Cerebellar nuclear complex (tissue), 1 donor: ENCODE measurements at places on chromosomes 13 and 19.

DNA sequence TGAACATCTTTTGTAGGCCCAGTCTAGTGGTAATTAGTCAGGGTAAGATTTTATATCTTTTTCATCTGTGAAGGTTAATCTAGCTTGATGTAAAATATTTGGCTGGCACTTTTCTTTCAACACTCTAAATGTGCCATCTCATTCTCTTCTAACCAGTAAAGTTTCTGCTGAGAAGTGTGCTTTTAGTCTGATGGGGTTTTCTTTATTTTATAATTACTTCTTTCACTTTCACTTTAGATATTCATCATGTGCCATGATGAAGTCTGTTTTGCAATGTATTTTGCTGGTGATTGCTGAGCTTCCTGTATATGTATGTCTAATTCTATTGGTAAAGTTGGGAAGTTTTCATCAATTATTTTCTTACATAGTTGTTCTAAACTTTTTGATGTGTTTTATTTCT lies 31.9 kb downstream of the ZNF726 start:
- no peak for DNase-seq

DNA sequence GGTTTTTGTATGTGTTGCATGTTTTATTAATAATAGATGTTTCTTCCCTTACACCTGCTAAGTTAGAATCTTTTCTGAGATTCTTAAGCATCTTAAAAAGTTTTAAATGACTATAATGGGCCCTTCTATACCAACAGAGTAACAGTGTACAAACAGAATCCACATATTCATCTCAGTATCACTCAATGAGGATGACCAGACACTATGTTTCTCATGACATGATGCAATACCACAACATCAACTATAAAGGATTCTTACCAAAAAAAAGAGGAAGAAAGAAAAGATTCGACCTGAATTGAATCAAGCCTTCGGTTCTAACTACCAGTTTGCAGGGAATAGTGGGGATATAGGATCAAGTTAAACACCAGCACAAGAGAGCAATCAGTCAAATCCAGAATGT lies 56.5 kb downstream of the INTS6 start:
- no peak for DNase-seq

DNA sequence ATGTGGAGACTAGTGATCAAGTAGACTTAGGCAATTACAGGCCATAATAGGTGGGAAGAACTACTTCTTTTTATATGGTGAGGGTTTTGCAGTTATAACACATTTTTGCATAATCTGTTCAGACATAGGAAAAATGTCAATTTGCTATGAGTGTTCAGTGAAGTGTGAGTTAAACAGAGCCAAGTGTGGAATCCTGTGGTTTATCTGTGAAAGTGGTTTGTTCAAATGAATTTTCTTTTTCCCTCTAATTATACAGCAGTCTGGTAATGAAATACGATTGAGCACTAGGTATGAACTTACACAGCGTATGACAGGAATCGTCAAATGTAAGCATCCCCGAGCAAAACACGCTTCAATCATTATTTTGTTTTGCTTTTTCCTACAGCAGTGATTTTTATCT lies 178.3 kb downstream of the STK24 start:
- DNase-seq: no peak

- DNase-seq: no peak
These were observed 12.4 kb downstream of the CHAF1A start for GRCh38 chr19:4414800-4415321.

- no peak for DNase-seq
These were observed 829.9 kb upstream of the SLITRK5 start for GRCh38 chr13:86841264-86841663.

DNA sequence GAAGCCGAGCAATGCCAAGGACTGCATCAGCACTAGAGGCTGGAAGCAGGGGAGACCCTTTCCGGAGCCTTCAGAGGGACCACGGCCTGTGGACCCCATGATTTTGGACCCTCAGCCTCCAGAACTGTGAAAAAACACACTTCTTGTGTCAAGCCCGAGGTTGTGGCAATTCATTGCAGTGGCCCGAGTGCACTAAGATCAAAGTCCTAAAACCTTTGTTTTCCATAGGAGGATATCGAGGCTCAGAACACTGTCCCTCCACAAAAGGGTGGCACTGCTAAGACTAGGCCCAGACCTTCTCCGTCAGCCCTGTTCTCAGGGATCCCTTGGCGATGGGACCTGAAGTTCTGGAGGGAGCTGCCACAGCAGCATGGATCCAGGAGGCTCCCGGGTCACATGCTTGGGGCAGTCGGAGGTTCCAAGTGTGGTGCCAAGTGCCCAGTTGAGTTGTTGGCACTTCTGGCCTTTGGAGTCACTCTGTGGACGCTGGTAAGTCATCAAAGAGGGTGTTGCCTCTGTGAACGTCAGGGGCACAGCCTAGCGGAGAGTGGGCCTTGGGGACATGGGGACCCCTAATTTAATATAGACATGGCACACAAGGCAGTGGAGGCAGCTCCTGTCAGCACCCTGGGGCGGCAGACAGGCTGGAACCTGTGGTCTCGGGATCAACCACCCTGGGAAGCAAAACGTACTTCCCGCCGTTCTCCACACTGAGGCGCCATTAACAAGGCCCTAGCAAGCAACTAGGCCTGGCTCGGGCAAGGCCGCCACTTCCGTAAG lies 199.2 kb downstream of the COL4A1 start:
- no peak for DNase-seq

DNA sequence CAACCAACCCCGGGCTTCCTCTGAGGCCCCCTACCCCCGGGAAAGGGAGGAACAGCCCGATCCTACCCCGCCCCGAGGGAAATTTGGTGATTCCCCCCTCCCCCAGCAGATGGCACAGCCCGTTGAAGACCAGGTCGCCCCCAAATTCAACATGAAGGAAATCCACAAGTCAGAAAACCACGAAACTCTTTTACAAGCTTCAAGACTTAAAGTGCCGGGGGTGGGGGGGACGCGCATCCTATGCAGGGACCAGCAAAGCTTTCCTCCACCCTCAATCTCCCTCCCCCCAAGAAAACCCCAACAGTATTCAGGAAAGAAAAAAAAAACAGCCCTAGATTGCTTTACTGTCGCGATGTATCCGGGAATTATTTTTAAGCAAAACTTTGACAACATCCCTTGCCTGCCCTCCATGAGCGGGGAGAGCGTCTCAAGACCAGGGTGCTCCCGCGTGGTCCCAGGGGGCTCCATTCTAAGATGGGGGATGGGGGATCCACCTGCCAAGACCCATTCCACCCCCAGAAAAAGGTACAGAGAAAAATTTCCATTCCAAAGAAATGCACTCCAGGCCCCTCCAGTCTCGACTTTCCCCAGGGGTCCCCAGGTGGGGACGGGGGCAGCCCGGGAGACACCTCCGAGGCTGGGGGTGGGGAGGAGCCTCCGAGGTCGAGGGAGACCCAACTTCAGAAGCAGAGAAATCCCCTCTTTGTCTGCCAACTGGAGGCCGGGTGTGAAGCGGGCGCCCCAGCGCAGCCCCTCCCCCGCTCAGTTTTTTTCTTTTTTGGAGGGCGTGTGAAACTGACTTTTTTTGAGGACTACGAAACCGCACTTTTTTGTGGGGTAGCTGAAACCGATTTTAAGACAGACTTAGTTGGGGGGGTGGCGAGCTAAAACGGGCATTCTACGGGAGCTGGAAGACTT lies 1.5 kb downstream of the TCF3 start:
- no peak for DNase-seq

GRCh38 chr19:35898499-35898809 lies 1.9 kb downstream of the NFKBID start:
- DNase-seq: no peak

DNA sequence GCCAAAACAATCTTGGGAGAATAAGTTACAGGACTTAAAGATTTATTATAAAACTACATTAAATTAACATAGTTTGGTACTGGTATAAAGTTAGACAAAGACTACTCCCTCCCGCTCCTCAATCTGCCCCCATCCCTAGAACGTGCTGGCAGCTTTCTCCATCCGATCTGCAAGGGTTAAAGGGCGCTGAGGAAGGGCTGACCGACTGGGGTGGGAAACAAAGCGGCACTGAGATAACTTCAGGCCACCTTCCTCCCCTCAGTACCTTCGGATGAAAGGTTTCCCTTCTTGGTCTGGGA lies 790 bp upstream of the SUGT1 start:
- DNase-seq: no peak

DNA sequence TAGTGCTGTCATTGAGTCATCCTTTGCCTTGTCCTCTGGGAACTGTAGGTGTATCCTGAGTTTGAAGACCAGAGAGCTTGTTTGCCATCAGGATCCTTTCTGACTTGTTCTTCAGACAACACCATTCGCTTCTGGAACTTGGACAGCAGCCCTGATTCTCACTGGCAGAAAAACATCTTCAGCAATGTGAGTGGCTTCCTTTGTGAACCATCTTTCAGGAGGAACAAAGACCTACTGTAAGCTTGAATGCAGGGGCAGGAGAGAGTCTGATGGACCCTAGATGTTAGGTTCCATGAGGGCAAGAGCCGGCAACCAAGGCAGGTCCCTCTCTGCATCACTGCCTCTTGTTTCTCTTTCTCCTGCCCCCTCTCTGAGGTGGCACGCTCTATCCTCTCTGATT lies 26.7 kb downstream of the WDR62 start:
- no peak for DNase-seq

DNA sequence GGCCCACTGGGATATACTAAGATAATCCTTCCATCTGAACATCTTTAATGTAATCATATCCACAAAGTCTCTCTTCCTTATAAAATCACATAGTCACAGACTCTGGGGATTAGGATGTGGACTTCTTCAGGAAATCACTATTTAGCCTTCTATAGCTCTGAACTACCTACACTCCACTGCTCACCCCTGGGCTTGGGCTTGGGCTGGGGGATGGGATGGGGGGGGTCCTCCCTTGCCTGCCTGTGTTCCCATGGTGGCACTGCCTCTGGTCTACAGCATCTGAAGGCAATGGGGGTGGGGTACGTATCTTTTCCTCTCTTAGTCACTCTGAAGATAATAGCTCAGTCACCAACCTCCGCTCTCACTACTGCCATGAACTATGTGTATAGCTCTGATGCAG lies 67.8 kb upstream of the SERTM1 start:
- DNase-seq: no peak

DNA sequence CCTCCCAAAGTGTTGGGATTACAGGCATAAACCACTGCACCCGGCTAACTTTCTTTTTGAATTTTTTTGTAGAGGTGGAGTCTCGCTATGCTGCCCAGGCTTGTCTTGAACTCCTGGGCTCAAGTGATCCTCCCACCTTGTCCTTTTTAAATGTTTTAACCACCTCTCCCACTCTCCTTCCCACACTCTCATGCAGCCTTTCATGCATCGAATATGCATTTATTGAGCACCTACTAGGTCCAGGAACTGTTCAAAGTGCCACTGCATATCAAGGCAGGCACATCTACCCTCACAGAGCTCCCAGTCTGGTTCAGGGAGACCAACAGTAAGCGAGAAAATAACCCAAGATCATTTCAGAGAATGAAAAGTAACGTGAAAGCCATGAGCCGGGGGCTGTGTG lies 1.2 kb downstream of the TICAM1 start:
- DNase-seq: no peak

- DNase-seq: no peak
These were observed 86.5 kb downstream of the IPO5 start for GRCh38 chr13:98039964-98040363.

- no peak for DNase-seq
These were observed 4.1 kb downstream of the SLC46A3 start for GRCh38 chr13:28714651-28715050.

DNA sequence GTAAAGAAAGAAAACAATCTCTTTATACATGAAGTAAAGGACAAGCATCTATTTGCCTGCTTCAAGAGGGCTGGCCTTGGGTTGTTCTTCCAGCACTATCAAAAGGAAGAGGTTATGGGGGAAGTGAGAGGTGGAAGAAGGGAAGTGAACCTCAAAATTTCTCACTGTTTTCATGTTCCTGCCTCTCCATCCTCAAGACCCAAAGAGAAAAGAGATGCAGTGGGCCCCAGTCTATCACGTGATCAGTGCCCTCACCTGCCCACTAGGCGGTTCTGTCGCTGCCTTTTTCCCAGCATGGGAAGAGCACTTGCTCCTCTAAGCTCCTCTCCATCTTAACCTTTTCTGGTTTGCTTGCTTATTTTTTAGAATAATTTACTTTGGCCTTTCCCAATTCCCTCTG lies 6.2 kb upstream of the USP12 start:
- no peak for DNase-seq

DNA sequence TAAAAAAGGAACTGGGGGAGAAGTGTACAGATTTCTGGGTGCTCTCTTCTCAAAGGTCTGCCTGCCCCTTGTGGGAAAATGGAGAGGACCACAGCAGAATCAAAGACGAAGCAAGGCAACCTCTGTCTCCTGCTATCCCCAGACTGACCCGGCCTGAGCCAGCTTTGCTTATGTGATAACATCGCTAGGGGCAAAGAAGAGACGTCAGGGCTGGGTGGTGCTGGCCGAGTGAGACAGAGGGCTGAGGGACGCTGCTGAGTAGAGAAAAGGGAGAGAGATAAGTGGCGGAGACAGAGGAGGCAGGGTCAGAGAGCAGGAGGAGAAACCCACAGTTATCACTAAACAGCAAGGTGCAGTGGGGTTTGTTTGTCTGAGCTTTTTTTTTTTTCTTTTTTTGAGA lies 4.6 kb upstream of the MUC16 start:
- DNase-seq: no peak

DNA sequence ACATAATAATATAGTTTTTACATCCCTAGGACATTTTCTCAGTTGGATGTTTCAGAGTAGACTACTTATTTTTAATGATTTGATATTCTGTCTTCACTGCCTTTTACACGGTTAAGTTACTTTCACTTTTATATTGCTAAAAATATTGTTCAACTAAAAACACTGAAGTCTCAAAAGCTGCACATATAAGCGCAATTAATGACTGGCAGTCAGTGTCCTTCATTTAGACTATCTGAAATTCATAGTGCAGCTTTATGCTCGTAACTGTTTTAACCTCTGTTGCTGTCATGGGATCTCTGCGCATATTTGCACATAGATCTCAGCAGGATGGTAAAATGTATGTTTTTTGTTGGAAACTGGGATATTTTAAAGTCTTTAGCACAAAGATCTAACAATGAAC lies 864.3 kb downstream of the SLITRK6 start:
- DNase-seq: no peak

DNA sequence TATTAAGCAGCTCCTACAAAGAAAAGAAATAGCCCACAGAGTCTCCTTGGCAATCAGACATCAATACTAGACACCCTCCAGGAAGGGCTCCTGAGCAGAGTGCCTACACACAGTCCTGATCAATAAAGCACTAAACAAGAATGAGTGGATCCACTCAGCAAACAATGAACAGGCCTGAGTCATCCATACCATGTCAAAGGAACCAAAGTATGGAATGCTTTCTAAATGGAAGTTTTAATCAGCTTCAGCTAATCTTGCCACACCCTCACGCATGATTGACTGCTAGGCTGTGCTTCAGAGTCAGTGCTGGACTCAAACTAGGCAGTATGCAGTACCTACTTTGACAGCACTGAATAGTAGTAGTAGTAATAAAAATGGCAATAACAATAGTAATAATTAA lies 392.7 kb upstream of the HTR2A start:
- DNase-seq: no peak

DNA sequence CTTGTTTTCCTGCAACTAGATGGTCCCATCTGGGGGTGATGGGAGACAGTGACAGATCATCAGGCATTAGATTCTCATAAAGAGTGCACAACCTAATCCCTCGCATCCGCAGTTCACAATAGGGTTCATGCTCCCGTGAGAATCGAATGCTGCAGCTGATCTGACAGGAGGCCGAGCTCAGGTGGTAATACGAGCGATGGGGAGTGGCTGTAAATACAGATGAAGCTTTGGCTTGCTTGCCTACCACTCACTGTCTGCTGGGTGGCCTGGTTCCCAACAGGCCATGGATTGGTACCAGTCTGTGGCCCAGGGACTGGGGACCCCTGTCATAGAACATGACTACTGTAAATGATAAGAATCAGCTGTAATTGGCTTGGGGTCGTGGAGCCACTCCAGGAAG lies 28.0 kb downstream of the WDR88 start:
- DNase-seq: no peak

- no peak for DNase-seq
These were observed 262.0 kb downstream of the NDFIP2 start for GRCh38 chr13:79742923-79743322.
